Transverse colon (tissue), 4 donors: ENCODE measurements at places on chromosomes 7 and 10. TPM values are rescaled to one million over a fixed set of nuclear protein-coding genes. Genes with fewer than 3 reads are reported as not detected.
A peak's percentile ranks its signal among the peaks of the same experiment; 100 is the strongest.

- H3K4me3 ChIP-seq = no peak overlapping the region
- H3K27ac ChIP-seq = peak overlapping the region; percentile 71
- peak; percentile 75 for DNase-seq
These were observed 4.2 kb upstream of the PILRA start for GRCh38 chr7:100369105-100369504.

DNA sequence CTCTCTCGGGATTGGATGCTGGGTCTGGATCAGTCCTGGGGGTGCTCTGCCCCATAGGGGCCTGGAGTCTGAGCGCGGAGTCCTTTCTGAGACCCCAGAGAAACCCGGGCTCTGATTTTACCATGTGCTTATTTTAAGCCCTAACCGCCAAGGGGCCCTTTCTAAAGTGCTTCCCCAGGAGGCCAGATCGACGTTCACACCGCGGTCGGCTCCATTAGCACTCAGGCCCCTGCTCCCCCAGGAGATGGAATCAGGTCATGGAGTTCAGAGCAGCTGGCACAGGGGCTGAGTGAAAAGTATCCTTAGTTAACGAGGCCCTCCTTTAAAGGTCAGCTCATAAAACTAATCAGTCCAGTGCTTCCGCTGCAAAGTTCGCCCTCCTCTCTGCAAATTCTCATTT lies 159.4 kb upstream of the COBL start:
- H3K27ac ChIP-seq = no peak overlapping the region
- H3K4me3 ChIP-seq = no peak overlapping the region
- no peak for DNase-seq
- no peaks in the 10 kb centered on the region for H3K4me1 ChIP-seq
- H3K27me3 ChIP-seq = peaks cover 9% of the 10 kb centered on the region

DNA sequence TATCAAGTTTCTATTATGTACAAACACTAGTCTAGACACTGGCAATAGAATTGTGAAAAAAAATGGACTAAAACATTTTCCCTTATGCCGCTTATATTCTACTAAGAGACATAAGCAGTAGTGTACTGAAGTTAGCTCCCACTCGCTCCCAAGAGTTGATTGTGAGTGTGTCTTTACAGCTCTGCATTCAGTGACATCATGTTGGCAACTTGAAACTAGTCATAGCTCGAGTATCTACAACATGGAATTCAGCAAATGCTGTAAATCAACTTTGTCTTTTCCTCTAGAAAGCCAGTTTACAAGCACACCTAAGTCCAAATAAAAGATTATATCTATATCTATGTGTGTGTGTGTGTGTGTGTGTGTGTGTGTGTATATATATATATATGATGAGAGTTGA lies 58.8 kb upstream of the MAGI2 start:
- no peak overlapping the region for H3K4me3 ChIP-seq
- H3K27ac ChIP-seq = no peak overlapping the region
- no peaks in the 10 kb centered on the region for H3K36me3 ChIP-seq
- no peak for DNase-seq

The NEUROD6 gene
- not detected for total RNA-seq
